AG10803 (cell line): ENCODE measurements at places on chromosomes 16 and 17.

DNA sequence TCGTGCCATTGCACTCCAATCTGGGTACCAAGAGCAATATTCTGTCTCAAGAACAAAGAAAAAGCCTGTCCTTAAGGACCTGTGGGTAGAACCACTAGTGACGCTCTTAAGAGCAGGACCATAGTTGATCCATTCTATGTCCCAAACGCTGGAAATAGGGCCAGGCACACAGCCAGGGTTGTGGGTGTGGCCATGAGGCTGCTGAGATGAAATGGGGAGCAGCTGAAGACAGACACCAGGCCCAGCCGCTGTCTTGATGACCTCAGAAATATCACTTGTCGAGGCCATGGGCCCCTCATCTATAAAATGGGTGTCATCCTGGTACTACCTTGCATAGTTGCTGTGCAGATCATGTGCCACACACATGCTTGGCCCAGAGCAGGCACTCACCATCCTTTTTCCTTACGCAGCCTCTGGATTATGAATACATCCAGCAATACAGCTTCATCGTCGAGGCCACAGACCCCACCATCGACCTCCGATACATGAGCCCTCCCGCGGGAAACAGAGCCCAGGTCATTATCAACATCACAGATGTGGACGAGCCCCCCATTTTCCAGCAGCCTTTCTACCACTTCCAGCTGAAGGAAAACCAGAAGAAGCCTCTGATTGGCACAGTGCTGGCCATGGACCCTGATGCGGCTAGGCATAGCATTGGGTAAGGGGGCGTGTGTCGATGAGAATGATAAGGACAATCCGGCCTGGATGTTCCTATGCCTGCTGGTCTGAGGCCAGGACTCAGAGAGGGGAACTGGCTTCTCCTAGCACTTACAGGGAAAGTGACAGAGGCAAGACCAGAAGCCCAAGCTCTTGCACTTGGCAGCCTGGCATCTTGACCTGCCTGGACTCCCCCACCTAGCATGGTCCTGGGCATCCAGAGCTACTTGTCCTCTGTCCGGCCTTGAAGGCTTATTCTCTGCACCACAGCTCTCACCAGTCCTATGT is 25.5 kb downstream of the CDH5 start:
- no peak for DNase-seq

- DNase-seq = peak; percentile 60
Measured at GRCh38 chr16:11256661-11257130, 692 bp upstream of the SOCS1 start.

- DNase-seq = peak; percentile 71
Measured at GRCh38 chr17:16428098-16428882, 12.9 kb downstream of the TRPV2 start.

DNA sequence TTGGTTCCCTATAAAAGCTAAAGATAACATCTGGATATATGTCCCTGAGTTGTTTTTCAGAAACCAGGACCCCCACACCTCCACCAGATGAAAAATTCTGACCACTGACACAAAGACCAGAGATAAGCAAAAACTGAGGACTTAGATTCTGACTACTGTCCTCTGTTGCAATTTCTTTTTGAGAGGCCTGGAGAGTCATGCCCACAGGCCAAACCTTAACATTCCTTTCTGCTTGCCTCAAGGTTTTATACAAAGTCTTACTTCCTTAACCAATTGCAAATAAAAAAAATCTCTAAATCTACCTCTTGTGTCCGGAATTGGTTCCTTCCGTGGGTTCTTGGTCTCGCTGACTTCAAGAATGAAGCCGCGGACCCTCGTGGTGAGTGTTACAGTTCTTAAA is 228.5 kb downstream of the ABCC12 start:
- DNase-seq = peak; percentile 18

- DNase-seq = peak; percentile 92
Measured at GRCh38 chr16:80993307-80993706, 13.4 kb downstream of the CMC2 start.

DNA sequence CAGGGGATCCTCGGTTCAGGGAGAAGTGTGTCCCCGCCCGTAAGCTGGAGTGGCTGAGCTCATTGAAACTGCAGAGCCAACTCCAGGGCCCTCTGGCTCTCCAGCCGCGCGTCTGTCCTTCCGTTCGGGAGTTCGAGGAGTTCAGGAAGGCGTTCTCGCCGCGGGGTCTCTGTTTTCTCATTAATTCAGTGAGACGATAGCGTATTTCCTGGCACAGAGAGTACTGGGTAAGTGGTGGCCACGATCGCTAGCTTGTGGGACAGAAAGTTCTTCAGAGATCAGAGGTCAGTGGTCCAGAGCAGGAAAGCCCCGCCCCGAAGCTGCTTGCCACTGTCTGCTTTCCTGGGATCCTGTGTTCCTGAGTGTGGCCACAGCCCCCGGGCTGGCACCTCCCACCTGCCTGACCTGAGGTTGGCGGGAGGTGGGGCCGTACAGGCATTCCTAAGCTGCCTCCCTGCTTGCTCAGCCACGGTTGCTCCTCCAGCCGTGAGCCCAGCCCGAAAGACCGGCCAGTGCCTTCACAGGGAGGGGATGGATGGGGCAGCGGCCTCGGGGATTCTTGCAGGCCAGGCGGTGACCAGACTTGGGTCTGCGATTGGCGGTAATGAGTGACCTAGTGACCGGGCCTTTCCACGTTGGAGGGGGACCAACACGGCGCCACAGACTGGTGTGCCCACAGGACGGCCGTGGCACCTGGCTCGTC is 8.9 kb downstream of the BAIAP2 start:
- peak; percentile 23 for DNase-seq

GRCh38 chr16:81548551-81548875 is 103.9 kb downstream of the CMIP start:
- DNase-seq = no peak
